ENCODE measurements at places on chromosomes 1 and 21.

DNA sequence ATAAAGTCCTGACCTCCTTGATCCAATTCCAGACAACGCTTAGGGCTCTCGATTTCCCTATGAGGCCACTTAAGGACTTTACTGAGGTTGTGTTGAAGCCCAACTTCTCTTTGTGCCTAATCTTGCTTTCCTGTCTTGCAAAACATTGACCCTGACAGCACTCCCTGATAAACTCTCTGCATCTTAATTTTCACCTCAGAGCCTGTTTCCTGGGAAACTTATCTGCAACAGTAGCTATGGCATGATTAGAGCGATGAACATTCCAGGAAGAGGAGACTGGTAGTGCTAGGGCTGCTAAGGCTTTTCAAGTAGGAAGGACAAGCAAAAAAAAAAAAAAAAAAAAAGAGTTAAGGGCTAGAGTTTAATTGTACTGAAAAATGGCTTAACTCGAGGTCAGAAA is 118.9 kb downstream of the RGS21 start:
- DNase-seq = no peak

DNA sequence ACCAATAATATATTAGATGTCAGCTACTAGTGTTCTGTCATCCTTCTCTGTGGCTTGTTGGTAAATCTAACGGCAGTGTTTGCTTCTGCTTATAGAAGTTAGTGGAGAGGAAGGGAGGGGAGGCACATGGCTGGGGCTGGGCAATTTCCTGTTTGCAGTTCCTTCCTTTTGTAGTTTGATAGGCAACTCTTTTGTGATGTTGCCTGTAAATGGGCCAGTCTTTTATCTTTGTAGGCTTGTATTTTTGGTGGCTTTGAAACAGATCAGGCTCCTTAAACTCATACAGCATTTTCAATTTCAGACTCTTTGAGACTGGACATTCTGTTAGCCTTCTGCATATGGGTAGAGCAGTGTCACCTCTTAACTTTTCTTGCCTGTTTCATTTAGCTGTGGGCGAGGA is 48.1 kb downstream of the CDC14A start:
- no peak for DNase-seq

GRCh38 chr1:39816415-39817090 is 27.9 kb upstream of the BMP8B start:
- peak; percentile 79 for DNase-seq

DNA sequence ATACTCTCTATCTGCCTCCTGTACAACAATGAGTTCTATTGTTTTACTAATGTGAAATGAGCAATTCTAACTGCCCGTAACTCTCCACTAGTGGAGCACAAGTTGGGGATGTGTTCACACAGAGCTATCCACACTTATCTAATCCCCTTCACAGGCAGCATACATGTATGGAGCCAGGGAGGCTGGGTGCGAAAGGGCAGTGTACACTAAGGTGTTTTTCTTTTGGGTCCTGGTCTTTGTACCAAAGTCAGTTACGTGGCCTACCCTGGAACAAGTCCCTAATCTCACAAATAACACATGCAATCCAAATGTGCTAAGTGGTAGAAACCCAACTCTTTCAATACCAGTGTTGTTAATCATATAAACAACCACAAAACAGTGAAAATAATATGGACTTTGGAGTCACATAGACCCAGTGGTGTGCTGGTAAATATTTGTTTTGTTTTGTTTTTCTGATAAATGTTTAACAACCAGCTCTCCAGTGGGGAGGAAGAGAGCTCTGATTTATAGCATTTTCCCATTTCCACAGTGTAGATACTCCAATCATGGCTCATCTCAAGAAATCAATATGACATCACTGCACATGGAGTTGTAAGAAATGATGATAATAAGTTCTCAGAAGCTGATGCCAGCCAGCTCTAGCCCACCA is 319.9 kb upstream of the DUSP10 start:
- no peak for DNase-seq

- no peak for DNase-seq
Observed at GRCh38 chr1:196545222-196545621, 63.0 kb downstream of the KCNT2 start.

- peak; percentile 86 for DNase-seq
Observed at GRCh38 chr1:228150461-228151179, 890 bp downstream of the GJC2 start.

DNA sequence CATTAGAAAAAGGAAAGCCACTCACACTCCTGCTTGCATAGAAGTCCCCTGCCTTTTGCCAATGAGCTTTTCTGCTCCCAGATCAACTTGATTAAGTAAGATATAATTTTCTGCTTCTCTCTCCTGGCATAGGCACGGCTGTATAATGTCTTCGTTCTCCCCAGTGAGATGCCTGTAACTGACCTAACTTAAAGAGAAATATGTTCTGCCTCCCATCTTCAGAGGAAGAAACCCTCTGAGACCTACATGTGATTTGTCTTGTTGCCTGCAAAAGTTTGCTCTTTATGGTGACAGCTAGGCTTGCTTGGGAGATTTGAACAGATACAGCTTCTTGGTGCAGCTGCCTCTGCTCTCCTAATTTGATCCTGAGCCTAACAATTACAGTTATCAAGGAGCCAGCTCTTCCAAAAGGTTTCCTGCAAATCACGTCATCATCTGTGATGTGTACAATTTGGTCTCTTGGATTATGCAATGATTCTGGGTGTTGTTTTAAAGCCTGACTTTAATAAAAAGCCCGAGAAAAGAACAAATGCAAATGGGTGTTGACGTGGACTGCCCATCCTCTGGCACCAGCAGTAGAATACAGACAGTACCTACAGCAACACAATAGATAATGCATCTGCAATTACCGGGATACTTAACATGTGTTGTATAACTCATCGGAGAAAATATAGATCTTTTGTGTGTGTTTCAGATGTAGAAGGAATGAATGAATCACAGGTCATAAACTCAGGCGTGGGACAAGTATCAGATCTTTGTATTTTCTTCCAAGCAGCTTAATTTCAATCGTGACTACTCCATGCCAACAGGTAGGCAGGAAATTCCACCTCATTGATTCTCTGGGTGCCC is 76.2 kb upstream of the KAZN start:
- peak; percentile 85 for DNase-seq

DNA sequence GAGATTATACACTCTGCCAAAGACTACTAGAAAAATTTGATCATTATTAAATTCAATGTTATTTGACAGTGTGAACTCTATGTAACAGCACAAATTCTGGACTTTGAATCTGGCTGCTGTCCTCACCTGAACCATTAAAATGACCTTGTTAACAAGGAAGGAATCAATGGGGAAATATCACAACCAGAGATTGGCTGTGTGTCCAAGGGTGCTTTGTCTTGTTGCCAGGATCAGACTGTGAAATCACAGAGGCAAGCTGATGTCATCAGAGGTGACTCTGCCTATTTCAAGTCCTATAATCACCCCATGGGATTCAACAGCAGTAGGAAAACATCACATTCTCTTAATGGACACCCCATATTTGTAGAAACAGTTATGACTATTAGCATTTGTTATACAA is 46.8 kb downstream of the ADAMTS5 start:
- DNase-seq = peak; percentile 42

GRCh38 chr1:59410457-59410856 is 113.6 kb downstream of the FGGY start:
- no peak for DNase-seq

DNA sequence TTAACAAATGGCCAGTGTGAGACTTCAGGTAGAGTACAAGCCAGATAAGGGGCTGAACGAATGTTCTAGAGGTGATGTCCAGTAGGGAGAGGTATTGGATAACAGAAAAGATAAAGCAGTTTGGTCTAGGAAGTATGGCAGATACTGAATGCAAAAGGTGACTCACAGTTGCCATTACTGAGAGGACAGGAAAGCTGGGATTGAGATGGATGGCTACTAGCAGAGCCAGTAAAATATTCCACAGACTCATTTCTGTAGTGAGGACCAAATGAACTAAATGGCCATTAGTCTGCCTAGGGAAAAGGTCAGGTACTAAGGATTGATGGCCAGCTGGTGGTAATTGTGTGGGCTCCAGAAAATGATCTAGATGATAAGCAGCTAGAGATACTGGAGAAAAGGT is 11.5 kb downstream of the MACO1 start:
- no peak for DNase-seq

DNA sequence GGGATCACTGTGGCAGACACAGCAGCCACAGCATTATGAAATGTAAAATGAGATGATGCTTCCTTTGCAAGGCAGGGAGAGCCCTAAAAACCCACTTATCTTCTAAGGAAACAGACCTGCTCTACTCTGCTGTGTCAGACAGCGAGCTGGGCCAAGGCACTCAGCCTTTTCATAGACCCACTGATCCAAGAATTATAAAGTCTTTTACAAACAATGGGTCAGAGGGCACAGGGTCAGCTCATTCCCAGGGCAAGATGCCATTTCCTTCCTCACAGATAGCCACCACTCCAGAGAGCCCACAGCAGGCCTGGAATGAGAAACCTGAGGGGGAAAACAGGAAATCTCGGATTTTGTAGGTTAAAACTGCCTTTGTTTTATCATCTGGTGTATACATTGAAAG is 42.9 kb downstream of the CASQ2 start:
- no peak for DNase-seq

DNA sequence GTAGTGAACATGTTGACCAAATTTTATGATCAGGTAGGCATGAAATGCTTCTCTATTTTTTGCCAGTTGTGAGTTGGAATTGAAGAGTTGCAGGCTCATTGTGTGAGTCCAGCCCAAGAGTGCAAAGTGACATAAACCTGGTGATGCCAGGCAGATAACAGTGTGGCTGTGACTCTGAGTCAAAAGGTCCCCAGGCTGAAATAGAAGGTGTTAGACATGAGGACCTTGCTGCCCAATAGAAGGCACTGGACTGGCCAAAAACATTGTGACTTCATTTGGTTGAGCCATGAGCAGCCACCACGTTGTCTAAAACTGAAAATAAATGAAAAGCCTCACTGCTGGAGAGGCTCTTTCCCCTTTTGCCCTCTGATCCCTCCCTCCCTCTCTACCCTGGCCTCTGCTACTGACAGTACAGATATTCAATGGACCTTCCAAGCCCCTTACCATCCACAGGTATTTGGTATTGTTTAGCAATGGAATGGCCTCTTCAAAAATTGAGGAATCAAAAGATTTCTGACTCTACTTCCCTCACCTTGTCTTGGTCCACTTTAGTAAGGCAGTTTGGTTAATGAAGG is 67.8 kb upstream of the ABCD3 start:
- no peak for DNase-seq

GRCh38 chr1:7046314-7046713 is 261.1 kb downstream of the CAMTA1 start:
- DNase-seq = peak; percentile 66

DNA sequence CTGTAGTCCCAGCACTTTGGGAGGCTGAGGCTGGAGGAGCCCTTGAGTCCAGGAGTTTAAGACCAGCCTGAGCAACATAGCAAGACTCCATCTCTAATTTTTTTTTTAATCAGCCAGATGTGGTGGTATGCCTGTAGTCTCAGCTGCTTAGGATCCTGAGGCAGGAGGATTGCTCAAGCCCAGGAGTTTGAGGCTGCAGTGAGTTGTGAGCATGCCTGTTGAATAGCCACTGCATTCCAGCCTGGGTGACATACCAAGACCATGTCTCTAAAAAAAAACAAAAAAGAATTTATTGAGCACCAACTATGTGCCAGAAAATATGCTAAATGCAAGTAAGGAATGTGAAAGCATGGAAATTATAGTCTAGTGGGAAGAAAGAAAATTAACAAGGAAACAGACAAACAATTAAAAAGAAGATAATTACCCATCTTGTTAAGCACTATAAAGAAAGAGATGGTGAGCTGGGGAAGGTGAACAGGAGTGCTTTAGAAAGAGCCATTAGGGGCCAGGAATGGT is 104.0 kb upstream of the ZNF678 start:
- peak; percentile 73 for DNase-seq

DNA sequence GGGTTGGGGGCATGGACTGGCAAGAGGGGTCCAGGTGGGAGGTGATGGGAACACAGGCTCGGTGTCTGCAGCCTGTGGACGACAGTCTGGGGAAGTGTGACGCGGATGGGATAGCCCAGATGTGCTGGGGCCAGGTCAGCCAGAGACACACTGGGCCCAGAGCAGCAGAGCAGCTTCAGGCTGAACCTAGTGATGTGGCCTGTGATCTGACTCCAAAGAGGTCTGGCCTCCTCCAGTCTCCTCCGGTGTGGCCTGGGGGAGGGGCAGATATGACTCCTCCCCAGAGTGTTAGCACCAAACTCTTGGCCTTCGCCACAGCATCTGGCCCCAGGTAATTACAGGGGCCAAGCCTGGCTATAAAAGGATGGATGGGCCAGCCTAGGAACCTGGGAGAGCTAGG is 13.5 kb downstream of the EFNA3 start:
- DNase-seq = no peak

- DNase-seq = no peak
Observed at GRCh38 chr1:157325220-157325619, 187.0 kb upstream of the ETV3 start.

GRCh38 chr1:26290122-26290881 is 10.4 kb downstream of the SH3BGRL3 start:
- DNase-seq = no peak

- no peak for DNase-seq
Observed at GRCh38 chr1:187266051-187266450, 437.3 kb downstream of the PLA2G4A start.

GRCh38 chr1:216984536-216984935 is 261.3 kb upstream of the ESRRG start:
- no peak for DNase-seq

GRCh38 chr1:110339407-110340206 is 430 bp downstream of the RBM15 start:
- peak; percentile 42 for DNase-seq

- no peak for DNase-seq
Observed at GRCh38 chr1:4756851-4757580, 102.6 kb downstream of the AJAP1 start.

DNA sequence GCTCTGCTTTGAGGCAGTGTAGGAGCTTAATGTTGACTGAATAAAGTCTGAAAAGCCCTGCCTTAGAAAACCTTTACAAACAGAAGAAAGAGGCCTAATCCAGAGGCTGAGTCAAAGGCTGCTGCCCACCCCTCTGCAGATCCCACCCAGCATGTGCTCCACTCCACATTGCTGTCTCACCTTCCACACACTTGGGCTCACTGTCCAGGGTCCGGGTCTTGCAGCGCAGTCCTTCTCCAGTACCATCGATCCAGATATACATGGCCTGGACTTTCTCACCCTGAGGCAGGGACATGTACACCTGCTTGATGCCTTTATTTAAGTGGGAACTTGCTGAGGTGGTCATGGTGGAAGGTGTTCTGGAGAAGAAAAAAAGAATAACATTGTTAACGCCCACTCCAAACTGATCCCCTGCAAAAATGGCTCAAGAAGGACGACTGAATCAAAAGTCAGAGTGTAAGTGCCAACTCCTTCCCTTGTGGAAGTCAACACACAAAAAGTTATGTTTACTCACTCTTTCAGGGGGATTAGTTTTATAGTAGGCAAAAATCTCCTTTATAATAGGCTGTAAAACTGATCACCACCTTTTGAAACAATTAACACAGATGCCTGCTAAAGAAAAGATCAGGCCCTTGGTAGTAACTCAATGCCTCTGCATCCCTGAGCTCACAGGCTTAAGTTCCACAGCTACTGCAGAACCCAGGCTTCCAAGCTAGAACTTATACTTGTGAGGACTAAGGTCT is 3.0 kb downstream of the GLUL start:
- DNase-seq = no peak

GRCh38 chr1:14113841-14114567 is 414.0 kb downstream of the PRDM2 start:
- DNase-seq = peak; percentile 58

GRCh38 chr1:25544243-25544764 is 898 bp downstream of the LDLRAP1 start:
- DNase-seq = no peak

GRCh38 chr21:44199448-44199847 is 41.3 kb downstream of the ICOSLG start:
- no peak for DNase-seq

GRCh38 chr1:48671578-48671977 is 105.1 kb downstream of the BEND5 start:
- no peak for DNase-seq
